Left colon (tissue), 2 donors: ENCODE measurements at places on chromosomes 12 and 14. TPM values are rescaled to one million over a fixed set of nuclear protein-coding genes. Genes with fewer than 3 reads are reported as not detected.
A peak's percentile ranks its signal among the peaks of the same experiment; 100 is the strongest.

DNA sequence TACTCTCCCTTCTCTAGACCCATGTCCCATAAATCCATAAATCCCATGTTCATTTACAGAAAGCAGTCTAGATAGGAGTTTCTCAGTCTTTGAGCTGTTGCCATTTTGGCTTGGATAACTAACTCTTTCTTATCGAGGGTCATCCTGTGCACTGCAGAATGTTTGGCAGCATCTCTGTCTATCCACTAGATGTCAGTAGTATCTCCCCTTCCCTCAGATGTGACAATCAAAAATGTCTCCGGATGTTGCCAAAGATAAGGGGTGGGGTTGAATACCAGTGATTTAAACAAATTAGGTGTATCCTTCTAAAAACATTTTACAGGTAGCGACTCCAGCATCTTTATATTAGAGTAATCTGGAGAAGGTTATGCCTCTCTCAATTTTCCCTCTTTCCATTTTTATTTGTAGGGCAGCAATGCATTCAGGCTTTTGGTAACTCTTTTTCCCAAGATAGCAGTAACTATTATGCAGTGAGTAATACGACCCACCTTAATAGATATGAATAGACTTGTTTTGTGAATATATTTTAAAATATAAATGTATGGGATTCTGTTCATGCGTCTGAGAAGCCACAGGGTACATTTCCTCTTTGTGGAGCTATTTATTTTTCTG lies 100.7 kb downstream of the LRRK2 start:
- no peak for DNase-seq

DNA sequence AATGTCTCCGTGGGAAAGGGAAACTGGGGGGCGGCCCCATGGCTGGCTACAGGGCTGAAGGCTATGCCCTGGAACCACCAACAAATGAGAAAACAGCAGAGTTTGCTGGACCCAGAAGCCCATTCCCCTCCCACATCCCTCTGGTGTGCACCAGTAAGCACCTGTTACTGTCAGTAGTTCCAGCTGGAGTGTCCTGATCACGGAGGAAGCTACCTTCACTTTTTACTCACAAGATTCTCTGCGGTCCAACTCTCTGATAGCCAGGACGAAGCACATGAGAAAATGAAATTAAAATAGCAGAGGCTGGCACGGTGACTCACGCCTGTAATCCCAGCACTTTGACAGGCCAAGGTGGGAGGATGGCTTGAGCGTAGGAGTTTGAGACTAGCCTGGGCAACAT lies 22.7 kb upstream of the MEG3 start:
- no peak for DNase-seq

The INSM2 gene
- not detected for total RNA-seq

GRCh38 chr12:120726510-120726793 lies 826 bp downstream of the ACADS start:
- DNase-seq = no peak

The KRT73 gene
- not detected for total RNA-seq

The EEF1AKMT3 gene
- 4.8 TPM for total RNA-seq

The FOXM1 gene
- total RNA-seq = 6.5 TPM

DNA sequence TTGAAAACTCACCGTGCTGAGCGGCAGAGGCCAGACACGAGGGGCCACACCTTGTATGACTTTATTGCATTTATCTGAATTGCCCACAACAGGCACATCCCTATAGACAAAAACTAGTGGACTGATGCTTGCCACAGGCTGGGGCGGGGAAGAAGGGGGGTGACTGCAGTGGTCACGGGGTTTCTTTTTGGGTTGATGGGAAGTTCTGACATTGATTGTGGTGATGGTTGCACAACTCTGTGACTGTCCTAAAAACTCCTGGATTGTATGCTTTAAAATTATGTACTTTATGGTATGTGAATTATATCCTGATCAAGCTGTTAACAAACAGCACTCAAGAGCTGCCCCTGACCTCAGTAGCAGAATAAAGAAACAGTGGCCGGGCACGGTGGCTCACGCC lies 25.7 kb downstream of the DHX37 start:
- no peak for DNase-seq

- DNase-seq = no peak
These were observed 13.5 kb downstream of the PTGER2 start for GRCh38 chr14:52327374-52328226.

DNA sequence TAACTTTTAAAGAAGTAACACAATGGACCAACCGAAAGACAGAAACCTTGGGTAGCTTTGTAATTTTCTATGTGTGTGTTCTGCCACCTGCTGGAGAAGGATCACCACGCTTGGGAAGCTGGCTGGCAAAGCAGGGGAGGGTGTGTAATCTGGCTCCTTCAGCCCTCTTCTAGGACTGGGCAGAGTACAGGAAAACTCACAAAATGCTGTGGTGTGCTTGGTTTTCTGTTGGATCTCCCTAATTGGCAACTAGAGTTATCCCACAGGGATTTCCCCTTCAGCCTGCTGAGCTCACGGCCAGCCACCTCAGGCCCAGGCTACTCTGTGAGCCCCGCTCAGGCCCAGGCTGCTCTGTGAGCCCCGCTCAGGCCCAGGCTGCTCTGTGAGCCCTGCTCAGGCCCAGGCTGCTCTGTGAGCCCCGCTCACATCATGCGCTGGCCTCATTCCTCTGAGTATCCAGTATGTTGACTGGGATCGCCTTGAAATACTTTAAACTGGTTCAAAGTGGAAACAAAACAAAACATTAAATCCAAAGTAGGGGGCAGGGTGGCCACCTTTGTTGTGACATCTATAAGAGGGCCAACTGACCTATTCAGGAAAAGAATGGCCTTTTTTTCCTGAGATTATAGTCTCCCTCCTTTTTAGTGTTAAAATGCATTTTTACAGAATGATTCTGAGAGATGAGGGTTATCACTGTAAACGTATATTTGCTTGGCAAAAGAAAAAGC lies 52.0 kb upstream of the RNU6-8 start:
- DNase-seq = peak; percentile 46

DNA sequence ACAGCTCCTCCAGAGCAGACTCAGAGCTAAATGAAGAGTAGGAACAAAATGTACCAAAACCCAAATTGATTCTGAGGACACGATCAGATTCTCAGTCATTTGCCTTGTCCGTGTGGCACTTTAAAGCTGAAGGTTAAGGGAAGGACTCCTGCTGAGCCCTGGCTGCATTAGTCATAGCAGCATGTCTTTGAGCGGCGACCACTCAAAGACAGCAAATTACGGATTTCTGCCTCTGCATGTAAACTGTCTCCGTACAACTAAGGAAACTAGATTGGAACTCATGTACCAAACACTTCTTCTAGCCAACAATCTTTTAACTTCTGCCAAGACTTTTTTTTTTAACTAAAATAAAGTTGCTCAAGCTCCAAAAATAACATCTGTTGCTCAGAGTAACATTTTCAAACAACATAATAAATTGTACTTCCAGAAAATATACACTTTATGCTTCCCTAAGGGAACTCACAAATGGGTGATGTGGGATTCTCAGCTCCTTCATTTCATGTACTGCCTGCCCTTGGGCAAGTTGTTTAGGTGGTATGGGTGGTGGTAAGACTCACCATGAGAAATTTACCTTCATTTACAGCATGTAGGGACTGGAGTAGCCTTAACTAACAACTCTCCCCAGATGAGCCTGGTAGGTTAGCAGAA lies 56.1 kb downstream of the RERG start:
- no peak for DNase-seq

GRCh38 chr12:53234271-53234914 lies 2.4 kb upstream of the RARG start:
- DNase-seq = no peak

GRCh38 chr12:49968471-49968870 lies 4.3 kb upstream of the AQP6 start:
- DNase-seq = no peak

GRCh38 chr12:8449355-8449859 lies 6.4 kb upstream of the CLEC6A start:
- no peak for DNase-seq

The BBS10 gene
- 2.0 TPM for total RNA-seq

- DNase-seq = no peak
These were observed 1052.8 kb upstream of the TMEM132C start for GRCh38 chr12:127214186-127214585.

DNA sequence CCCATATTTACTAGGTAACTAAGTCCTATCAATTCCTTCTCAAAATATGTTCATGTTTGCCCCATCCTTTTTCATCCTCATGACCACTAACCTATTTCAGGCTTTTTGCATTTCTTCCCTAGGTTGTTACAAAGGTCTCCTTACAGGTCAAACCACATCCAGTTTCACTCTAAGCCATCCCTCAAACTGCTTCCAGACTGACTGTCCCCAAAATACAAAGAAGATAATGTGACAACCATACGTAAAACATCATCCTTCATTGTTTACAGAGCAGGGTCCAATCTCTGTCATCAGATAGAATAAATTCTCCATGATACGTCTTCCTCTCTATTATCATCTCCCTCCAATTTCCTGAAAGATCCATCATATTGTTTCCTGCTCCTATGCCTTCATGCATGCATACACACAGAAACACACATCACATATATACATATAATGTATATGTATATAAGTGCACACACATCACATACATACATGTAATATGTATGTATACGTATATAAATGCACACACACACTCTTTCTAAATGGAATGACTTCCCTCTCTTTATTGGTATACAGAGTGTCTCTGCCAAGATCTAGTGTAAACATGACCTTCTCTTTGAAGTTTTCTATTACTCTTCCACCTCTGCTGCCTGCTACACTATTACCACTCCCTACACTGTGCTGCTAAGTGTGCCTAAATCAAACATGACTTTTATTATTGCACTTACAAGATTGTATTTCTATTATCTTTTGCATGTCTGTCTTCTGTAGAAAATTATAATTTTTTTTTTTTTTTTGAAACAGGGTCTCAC lies 30.7 kb upstream of the EPS8 start:
- DNase-seq = no peak

DNA sequence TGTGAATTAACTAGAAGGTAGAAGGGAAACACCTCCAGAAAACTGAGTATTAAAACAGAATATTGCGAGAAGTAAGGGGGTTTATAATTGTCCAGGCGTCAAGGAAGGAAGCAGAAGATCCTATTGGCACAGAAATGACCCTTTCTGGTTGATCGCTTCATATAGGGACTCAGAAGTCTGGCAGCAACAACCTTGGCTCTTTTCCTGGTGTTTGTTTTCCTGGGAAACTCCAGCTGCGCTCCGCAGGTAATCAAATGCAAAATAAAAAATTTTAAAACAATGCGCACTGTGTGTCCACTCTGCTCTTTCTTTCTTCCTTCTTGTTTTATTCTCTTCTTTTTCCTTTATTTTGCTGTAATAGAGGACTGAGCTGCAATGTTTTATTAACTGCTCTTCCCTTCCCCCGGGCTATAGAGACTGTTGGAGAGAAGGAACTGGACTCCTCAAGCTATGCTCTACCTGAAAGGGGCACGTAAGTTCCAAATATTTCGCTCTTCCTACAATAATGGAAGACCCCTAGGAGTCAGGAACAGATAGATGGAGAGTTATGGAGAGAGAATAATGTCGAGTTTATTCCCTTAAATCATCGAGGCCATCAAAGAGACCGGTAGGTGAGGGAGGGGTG lies 737 bp downstream of the SPX start:
- DNase-seq = no peak

DNA sequence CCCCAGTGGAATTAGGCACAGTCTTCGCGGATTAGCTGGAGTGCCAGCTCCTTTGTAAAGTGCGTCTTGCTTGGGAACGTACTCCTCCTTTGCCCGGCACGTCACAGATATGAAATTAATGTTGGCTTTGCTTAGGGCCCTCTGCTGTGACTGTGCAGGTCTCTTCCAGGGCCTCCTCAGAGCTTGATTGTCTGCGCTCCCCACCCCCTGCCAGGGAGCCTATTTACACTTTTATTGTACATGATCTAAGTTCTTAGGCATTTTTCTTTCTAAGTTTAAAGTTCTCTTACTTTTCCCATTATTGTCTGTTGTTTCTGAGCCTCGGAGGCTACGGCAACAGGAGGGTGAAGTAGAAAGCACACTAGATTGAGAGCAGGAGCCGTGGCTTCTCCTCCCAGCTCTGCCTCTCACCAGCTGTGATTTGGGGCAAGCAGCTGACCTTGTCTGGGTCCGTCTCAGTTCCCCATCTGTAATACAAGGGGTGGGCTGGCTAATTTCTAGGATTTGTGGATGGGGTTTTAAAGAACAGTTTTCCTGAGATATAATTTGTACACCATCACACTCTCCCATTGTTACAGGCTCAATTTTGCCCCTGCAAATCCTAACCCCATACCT lies 81.8 kb downstream of the TSPAN9 start:
- no peak for DNase-seq

- no peak for DNase-seq
These were observed 13.0 kb downstream of the PLEKHG6 start for GRCh38 chr12:6323340-6323994.

The SOAT2 gene
- total RNA-seq = not detected

GRCh38 chr14:69303086-69303485 lies 43.1 kb downstream of the GALNT16 start:
- DNase-seq = no peak

The STON2 gene
- total RNA-seq = 13.2 TPM

DNA sequence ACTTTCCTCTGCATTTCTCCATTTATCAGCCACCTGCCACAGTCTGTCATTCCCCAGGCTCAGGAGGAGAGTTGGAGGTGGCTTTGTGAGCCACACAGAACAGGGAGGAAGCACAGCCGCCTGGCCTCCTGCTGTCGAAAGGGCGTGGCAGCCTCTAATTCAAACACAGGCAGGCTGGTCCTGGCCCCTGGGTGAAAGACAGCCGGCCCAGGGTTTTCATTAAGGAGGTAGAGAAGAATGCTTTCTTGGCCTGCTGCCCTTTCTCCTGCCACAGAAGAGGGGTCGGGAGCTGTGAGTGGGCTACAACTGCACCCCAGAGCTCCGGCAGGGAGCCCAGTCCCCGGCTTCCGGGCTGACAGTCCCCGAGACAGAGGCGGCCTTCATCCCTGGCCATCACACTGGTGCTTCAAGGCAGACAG lies 108.6 kb upstream of the FZD10 start:
- no peak for DNase-seq

- no peak for DNase-seq
These were observed 172.7 kb downstream of the ANO6 start for GRCh38 chr12:45388545-45388944.

DNA sequence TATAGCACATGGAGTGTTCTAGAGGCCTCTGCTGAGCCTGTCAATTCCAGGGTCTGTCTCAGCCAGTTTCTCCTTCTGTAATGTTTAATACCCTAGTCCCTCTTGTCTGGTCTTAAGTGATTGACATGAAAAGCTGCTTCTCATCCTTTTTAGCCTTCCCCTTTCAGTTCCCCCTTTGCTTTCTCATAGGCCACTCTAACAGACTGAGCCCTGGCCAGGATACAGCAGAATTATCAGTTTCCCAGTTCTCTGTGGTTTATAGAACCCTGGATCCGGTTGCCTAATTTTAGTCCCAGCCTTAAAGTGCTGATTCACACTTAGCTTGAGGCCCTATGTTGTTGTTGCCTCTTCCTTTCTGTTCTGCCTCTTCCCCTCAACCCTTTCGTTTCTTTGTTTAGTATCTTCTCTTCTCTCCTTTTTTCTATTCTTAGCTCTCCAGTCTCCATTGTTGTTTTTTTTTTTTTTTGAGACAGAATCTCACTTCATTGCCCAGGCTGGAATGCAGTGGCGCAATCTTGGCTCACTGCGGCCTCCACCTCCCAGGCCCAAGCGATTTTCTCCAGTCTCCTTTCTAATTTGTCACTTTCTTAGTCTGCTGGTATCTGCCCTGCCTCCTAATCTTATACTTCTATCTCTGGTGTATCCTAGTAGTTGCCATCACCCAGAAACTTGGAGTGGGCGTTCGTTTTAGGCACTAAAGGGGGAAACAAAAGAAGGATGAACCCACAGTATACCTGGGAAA lies 2.9 kb upstream of the BIN2 start:
- DNase-seq = no peak

The GDF3 gene
- total RNA-seq = not detected
